Activated gamma-delta T cell (primary cell): ENCODE measurements at places on chromosomes 13 and 19.

GRCh38 chr13:30391956-30392680 lies 30.2 kb upstream of the UBE2L5 start:
- DNase-seq = no peak

DNA sequence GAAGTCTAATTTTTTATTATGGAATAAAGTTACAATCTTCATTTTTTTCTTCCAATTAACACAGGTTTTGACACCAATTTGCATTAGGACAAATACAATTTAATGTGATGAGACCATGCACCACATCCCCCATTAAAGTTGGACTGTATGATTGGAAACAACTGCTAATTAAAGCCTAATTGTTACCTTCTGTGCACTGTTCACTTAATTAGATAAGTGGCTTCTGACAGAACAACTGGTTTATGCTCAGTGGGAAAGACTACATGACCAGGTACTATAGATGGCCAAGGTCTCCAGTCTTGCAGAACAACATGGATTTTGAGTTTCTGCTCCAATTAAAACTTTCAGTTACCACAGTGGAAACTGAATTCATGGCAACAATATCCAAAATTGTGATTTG lies 198.1 kb downstream of the FGF14 start:
- DNase-seq = no peak

GRCh38 chr13:38981096-38981495 lies 9.5 kb downstream of the STOML3 start:
- DNase-seq = no peak

- DNase-seq = no peak
Measured at GRCh38 chr19:40671404-40671803, 19.0 kb downstream of the NUMBL start.

DNA sequence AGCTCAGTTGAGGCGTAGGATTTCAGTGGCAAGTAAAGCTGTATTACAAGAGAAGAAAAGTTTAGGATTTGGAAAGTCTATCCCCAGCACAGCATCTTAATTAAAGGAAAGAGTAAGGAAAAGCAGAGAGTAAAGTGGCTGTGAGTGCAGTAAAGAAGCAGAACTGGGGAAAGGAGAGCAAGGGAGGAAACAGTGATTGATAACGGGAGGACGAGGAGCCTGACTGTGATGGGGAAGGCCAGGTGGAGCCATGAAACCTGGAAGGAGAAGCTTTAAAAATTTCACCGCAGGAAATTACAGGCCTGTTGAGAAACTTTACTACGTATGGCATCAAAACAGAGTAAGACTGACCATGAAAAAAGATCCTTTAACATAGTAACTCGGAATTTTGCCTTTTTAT lies 175.6 kb downstream of the SHISA2 start:
- DNase-seq = no peak

GRCh38 chr19:39046037-39046821 lies 13.9 kb upstream of the FBXO27 start:
- no peak for DNase-seq
